ENCODE measurements at places on chromosomes 11 and 22. TPM values are rescaled to one million over a fixed set of nuclear protein-coding genes. Genes with fewer than 3 reads are reported as not detected.

MRGPRE gene
- total RNA-seq = not detected

GRCh38 chr22:41043722-41044121, 48.7 kb upstream of the EP300 start:
- DNase-seq = no peak

ZNF214 gene
- total RNA-seq = 2.4 TPM

- DNase-seq = no peak
Observed at GRCh38 chr11:1675536-1676228, 21.3 kb upstream of the KRTAP5-6 start.

- DNase-seq = no peak
Observed at GRCh38 chr11:93741882-93742226, 382 bp downstream of the C11orf54 start.

- DNase-seq = no peak
Observed at GRCh38 chr11:87361891-87362290, 324.2 kb downstream of the TMEM135 start.

GRCh38 chr11:94533696-94534630, 9.8 kb upstream of the FUT4 start:
- no peak for DNase-seq

DNA sequence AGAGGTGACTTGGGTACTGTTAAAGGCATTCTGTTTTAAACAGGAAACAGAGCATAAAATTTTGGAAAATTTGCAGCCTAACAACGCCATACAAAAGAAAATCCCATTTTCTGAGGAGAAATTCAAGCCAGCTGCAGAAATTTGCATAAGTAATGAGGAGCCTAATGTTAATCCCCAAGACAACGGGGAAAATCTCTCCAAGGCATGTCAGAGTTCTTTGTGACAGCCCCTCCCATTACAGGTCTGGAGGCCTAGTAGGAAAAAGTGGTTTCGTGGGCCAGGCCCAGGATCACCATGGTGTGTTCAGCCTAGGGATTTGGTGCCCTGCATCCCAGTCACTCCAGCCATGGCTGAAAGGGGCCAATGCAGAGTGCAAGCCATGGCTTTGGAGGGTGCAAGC, 1333.1 kb upstream of the TENM4 start:
- DNase-seq = no peak

TSPAN32 gene
- 0.23 TPM for total RNA-seq

DNA sequence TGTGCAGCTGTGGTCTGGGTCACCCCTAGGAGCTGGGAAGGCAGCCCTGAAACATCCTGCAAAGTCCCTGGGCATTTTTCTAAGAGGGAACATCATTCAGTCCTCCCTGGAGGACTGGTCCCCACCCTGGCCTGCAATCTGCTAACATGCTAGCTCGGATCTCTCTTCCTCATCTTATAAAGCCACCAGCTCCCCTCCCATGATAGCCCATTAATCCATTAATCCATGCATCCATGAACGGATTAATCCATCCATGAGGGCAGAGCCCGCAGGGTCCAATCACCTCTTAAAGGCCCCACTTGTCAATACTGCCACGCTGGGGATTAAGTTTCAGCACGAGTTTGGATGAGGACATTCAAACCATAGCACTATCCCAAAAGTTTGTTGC, 12.1 kb downstream of the PRG3 start:
- no peak for DNase-seq

DNA sequence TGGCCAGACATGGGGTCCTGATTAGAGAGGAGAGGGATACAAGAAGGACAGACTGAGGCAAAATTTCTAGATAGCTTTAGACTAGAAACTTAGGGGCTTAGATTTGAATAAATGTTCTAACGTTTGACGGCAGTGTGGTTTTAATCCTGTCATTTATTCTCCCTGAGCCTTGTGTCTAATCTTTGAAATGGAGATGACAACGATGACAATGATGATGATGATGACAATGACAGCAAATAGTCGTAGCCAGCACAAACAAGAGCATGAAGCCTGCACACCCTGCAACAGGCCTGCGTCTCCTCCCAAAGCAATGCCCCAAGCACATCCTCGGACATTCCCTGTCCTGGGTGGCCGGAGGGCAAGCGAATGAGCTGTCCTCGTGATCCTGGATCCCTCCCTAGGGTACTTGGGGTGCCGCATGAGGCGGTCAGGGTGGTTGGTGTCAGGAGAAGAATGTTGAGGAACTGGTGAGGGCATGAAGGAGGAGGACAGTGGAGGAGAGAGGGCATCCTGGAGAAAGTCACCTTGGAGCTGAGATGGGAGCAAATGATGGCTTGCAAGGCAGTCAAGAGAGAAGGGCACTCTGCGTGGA, 502.1 kb upstream of the B3GAT1 start:
- no peak for DNase-seq

- DNase-seq = no peak
Observed at GRCh38 chr11:90587896-90588295, 365.0 kb upstream of the CHORDC1 start.

ANKK1 gene
- total RNA-seq = 0.18 TPM

GRCh38 chr11:116062129-116062489, 557.9 kb upstream of the CADM1 start:
- no peak for DNase-seq

- DNase-seq = no peak
Observed at GRCh38 chr11:27648840-27649239, 51.4 kb downstream of the BDNF start.

GAL3ST3 gene
- 0.87 TPM for total RNA-seq

PTPRJ gene
- total RNA-seq = 1.6 TPM

MISFA gene
- 2.8 TPM for total RNA-seq

DNA sequence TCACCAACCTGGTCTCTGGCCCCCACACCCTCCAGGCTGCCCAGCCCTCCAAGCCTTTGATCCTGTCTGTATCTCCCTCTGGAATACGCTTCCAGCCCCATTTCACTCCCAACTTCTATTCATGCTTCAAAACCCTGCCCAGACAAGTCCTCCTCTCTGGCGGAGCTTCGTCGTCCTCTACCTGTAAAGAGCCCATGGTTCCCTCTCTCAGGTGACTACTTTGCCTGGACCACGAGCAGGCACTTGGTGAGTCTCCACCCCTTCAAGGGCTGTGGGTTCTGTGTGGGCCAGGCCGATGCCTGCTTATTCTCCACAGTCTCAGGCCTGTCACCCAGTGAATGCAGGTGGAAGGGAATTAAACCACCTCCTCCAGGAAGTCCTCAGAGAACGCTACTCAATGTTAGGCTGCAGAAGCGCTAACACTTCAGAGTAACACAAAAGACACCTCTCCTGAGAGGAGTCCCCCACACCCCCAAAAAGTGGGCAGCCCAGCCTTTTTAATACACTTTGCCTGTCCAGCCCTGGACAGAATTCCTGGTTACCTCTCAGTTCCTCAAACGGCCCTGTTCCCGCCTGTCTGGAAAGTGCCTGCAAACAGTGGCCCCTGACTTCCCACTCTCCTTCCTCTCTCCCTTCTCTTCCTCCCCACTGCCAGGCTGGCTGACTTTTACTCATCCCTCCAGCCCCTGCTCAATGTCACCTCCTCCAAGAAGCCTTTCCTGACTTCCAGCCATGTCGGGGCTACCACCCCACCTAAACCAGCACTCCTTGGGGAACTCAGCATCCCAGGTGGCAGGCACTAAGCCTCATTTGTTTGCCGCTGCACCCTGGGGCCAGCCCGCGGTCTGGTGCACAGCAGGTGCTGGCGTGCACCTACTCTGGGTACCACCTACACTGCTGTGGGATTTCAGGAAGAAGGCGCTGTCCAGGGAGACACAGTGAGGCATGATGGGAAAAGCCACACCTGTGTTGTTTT, 9.0 kb downstream of the RAC2 start:
- DNase-seq = no peak

DNA sequence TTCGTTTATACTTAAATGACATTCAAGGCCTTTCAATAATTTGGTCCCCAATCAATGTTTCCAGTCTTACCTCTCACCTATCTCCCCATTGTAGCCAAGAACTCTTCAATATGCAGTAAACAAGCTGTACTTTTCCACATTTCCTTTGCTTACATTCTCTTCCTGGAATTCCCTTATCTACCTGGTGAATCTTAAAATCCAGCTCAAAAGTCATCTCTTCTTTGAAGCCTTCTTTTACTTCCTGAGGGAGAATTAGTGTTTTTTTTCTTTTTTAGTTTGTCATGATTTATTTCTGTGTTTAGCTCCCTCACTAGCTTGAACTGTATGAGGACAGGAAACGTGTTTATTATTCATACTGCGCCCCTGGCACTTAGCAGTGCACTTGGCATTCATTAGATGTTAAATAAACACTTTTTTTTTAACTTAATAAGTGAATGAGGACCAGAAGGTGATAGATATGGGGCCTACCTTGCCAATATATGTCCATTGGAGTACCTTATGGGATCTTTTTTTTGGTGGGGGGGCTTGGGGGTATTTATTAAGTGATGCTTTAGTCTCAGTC, 4.9 kb upstream of the PTS start:
- DNase-seq = no peak

- no peak for DNase-seq
Observed at GRCh38 chr11:135073381-135073780, 661.3 kb upstream of the B3GAT1 start.

LRRC75B gene
- total RNA-seq = 26.9 TPM

TUB gene
- total RNA-seq = 2.9 TPM

RASD2 gene
- not detected for total RNA-seq

- peak; percentile 78 for DNase-seq
Observed at GRCh38 chr11:57277845-57278720, 41.0 kb upstream of the APLNR start.

- DNase-seq = no peak
Observed at GRCh38 chr11:125174686-125175085, 10.1 kb downstream of the PKNOX2 start.

DNA sequence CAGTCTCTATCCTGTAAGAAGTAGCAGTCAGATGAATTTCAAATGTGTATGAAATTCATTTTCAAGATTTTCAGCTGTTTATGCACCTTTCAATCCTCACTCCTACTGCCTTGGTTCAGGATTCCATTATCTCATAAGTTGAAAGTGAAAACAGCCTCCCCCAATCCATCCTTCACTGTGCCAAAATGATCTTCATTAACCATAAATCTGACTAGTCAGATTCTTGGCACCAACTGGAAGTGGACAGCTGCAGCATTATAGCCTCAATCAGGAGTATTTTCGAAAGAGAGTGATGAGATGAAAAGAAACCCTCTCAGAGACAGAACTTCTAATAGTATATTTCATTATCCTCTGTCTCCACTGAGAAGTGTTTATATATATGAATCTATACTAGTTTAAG, 365.3 kb upstream of the PDGFD start:
- no peak for DNase-seq

GRM5 gene
- total RNA-seq = 0.28 TPM

SLC6A5 gene
- total RNA-seq = not detected

- DNase-seq = no peak
Observed at GRCh38 chr11:119935349-119935925, 202.5 kb downstream of the TRIM29 start.

DNA sequence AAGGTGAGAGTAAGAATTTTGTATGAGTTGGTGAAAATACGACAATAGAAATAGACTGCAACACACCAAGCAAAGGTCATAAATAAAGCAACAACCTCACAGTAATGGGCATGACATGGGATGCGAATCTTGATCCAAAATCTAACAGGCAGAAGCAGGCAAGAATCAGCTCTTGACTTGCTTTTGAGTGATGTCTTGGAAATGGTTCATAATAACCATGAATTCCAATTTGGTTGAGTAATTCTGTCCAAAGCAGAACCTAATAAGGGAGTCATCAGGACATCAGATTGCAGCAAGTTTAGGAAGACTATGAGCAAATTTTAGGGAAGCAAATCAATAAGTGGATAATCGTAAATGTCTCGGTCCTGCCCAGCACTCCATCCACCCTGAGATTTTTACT, 224.0 kb upstream of the ISX start:
- no peak for DNase-seq

CRYAB gene
- total RNA-seq = not detected

GAS2L1 gene
- total RNA-seq = 33.6 TPM

GRCh38 chr11:94315664-94316063, 11.3 kb downstream of the IZUMO1R start:
- no peak for DNase-seq

GRCh38 chr22:23781065-23781464, 5.7 kb upstream of the SMARCB1 start:
- no peak for DNase-seq

- DNase-seq = no peak
Observed at GRCh38 chr11:26350002-26350401, 18.1 kb downstream of the ANO3 start.

DAGLA gene
- total RNA-seq = 3.2 TPM

CCDC157 gene
- total RNA-seq = 3.3 TPM

DNA sequence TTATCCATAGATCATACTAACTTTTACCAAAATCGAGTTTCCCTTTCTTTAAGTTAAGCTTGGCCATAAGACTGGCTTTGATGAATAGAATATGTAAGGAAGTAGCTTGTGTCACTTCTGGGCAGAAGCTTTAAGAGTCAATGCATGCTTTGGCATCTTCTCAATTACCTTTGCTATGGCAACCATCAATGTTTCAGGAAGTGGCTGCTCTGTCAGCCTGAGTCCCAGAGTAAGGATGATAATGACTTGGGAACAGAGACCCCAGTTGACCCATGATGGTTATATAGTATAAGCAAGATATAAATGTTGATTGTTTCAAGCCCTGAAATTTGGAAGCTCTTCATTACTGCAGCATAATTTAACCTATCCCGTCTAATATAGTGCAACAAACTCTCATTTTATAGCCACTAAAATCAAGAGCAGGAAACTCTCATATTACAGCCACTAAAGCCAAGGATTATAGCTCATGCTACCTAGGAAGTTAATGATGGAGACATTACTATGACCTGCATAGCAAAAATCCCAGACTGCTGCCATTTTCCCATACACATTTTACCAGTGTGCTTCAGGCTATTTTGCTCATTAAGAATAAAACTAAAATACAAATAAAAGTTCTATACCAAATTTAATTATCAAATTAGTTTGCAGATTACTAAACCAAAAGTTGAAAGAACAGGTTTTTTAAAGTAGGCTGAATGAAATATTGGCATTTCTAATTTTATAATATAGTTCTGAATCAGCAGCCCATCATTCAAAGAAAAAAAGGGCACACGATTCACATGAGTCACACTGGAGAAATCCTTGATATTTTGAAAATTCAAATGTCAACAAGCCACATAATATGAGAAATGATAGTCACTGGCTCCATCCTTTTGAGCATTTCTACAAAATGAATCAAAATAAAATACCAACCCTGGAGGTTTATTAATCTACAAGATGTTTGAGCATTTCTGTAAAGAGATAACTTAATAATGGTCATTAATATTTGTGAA, 23.8 kb downstream of the FSHB start:
- DNase-seq = no peak

DNA sequence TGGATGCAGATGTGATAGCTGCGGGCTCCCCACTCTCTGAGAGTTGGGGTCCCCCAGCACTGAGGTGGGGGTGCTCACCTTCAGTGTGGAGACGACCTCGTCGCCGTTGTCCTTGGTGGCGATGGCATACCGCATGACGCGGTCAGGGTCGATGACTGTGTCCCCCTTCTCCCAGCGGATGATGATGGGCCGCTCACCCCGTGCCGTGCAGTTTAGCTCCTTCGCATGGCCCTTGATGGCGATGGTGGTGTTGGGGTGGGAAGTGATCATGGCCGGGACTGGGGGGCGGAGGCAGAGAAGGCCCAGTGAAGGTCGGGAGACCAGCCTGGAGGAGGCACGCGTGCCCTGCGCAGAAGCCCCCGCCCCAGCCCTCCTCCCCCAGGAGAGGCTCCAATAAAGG, 154.2 kb downstream of the CEP164 start:
- no peak for DNase-seq
